Thymus (tissue), 14 donors: ENCODE measurements at places on chromosomes 16 and 17.

GRCh38 chr17:82212331-82213250 lies at the start of gene CCDC57:
Gene CCDC57, minus strand, starts transcription at chr17:82212842. Its CDS starts 10,898 bp downstream, at chr17:82201944.
- peak within 1 kb of the TSS; percentile 63 for H3K4me3 ChIP-seq
- peak; percentile 72 for DNase-seq
- peaks cover 1% of the 10 kb centered on the region for H3K36me3 ChIP-seq
- peaks cover 14% of the 10 kb centered on the region for H3K27me3 ChIP-seq
- peak within 1 kb of the TSS; percentile 25 for H3K27ac ChIP-seq

DNA sequence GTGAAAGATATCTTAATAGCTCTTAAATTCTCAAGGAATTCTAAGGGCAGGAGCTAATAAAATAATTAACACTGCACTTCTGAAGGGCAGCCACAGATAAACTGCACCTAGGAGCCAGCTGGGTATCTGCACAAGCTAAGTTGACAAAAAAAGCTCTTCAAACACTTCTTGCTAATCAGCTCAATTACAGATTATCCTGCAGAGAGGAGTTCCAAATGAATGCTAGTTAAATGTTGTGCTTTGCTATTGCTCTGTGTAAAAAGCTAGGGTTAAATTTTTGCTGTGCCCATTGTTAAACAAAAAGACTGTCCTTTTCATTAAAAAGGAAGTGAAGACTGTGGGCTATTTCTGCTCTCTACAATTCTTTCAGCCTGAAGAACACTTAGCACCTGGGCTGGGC lies 158.5 kb upstream of the SHISA6 start:
- H3K4me3 ChIP-seq = no peak overlapping the region
- no peaks in the 10 kb centered on the region for H3K36me3 ChIP-seq
- no peaks in the 10 kb centered on the region for H3K4me1 ChIP-seq
- no peak overlapping the region for H3K27ac ChIP-seq
- no peaks in the 10 kb centered on the region for H3K27me3 ChIP-seq

- no peaks in the 10 kb centered on the region for H3K4me1 ChIP-seq
- no peak for DNase-seq
- H3K36me3 ChIP-seq = no peaks in the 10 kb centered on the region
- no peaks in the 10 kb centered on the region for H3K27me3 ChIP-seq
- no peak overlapping the region for H3K4me3 ChIP-seq
Measured at GRCh38 chr16:51487880-51488279, 336.8 kb upstream of the SALL1 start.

DNA sequence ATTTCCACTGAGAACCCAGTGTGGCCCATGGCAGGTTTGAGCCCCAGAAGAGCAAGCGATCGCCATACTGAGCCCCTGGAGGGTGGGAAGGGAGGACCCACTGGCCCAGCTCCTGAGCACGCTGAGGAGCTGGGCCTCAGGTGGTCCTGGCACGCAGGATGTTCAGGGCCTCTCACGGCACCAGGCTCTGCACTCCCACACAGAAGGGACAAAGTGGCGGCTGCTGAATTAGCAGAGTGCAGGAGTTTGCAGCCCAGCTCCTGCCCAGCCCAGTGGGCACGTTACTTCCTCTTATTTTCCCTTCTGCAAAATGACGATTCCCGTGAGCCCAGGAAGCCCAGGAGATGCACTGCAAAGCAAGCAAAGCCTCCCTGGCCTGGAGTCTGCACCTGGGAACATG lies 42.3 kb upstream of the MTSS2 start:
- no peak overlapping the region for H3K27ac ChIP-seq
- no peaks in the 10 kb centered on the region for H3K27me3 ChIP-seq
- no peak overlapping the region for H3K4me3 ChIP-seq
- DNase-seq = no peak

DNA sequence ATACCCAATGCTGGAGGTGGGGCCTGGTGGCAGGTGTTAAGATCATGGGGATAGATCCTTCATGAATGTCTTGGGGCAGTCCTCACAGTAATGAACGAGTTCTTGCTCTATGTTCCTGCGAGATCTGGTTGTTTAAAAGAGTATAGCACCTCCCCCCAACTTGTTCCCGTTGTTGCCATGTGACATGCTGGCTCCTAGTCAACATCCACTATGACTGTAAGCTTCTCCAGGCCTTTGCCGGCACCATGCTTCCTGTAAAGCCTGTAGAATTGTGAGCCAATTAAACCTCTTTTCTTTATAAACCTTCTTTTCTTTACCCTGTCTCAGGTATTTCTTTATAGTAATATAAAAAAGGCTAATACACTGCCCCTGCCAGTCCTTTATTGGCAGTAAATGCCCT lies 33.3 kb downstream of the RANBP10 start:
- peaks cover 22% of the 10 kb centered on the region for H3K4me1 ChIP-seq
- no peak for DNase-seq

DNA sequence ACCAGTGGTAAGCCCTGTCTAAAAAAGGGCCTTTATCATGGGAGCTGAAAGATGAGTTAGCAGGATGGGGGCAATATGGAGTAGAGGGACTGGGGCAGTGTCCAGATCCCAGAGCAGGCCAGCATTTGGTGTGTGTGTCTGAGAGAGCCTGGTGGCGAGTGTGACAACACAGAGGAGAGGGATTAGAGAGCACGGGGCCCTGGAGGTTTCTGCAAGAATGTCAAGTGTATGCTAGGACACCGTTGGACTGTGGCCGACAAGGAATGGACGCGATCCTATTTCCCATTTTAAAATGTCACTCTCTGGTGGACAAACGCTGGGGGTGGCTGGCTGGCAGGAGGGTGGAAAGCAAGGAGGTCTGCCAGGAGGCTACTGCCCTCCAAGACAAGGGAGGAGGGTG lies 12.4 kb downstream of the TAC4 start:
- no peak overlapping the region for H3K27ac ChIP-seq
- no peak overlapping the region for H3K4me3 ChIP-seq
- no peak for DNase-seq
- no peaks in the 10 kb centered on the region for H3K27me3 ChIP-seq
- peaks cover 40% of the 10 kb centered on the region for H3K36me3 ChIP-seq
- no peaks in the 10 kb centered on the region for H3K4me1 ChIP-seq

DNA sequence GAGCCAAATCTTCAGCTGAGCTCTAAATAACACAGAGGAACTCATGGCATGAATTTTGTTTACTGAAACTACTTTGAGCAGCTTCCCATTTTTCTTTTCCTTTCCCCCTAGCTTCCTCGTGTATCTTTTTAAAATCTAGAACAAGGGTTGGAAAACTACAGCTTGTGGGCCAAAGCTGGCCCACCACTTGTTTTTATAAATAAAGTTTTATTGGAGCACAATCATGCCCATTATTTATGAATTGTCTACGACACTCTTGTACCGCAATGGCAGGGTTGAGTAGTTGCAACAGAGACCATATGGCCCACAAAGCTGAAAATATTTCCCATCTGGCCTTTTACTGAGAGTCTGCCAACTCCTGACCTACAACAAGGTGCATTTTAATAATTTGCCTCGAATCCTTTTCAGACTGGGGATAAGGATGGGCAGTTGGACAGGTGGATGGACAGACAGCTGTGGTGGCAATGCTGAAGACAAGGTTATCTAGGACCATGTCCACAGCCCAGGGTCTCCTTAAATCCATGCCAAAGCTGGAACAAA lies 87.7 kb downstream of the RMI2 start:
- no peaks in the 10 kb centered on the region for H3K27me3 ChIP-seq
- H3K4me1 ChIP-seq = no peaks in the 10 kb centered on the region
- DNase-seq = no peak
- H3K27ac ChIP-seq = no peak overlapping the region

DNA sequence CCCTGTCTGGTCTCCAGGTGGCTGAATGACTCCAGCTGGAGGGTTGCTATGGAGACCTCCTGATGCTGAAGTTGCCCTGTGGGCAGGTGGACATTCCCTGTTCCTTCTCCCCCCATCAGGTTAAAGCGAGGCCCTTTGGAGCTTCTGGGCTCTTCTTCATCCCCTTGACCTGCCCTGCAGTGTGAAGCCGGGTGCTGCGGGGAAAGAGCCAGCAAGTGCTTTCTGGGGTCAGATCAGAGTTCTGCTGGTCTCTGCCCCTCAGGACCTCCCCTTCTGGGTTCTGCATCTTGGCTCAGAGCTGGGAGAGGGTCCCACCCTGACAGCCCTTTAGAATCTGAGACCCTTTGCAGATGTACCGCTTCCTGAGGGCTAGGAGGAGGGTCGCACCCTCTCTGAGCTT lies 25.1 kb downstream of the NKD1 start:
- H3K27me3 ChIP-seq = no peaks in the 10 kb centered on the region
- no peaks in the 10 kb centered on the region for H3K36me3 ChIP-seq
- no peak for DNase-seq
- no peaks in the 10 kb centered on the region for H3K4me1 ChIP-seq
- no peak overlapping the region for H3K4me3 ChIP-seq
- H3K27ac ChIP-seq = no peak overlapping the region

DNA sequence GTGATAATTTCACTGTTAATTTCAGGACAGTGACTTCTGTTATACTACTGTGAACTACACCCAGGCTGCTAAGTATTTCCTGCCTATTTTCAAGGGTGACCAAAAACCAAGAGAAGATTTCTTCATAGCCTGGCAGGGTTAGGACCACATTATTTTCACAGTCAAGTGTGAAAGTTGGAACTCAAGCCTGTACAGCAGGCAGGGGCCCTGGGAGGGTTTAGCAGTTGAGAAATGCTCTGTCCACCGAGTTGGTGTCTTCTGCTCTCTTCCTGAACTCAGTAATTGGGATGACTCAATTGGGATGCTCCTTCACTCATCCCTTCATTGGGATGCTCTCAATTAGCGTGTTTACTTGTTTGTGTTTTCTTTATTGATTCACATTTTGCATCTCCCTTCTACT lies 347.3 kb upstream of the CDH11 start:
- no peak overlapping the region for H3K27ac ChIP-seq
- H3K4me1 ChIP-seq = no peaks in the 10 kb centered on the region
- no peaks in the 10 kb centered on the region for H3K27me3 ChIP-seq
- no peak overlapping the region for H3K4me3 ChIP-seq
- no peak for DNase-seq

DNA sequence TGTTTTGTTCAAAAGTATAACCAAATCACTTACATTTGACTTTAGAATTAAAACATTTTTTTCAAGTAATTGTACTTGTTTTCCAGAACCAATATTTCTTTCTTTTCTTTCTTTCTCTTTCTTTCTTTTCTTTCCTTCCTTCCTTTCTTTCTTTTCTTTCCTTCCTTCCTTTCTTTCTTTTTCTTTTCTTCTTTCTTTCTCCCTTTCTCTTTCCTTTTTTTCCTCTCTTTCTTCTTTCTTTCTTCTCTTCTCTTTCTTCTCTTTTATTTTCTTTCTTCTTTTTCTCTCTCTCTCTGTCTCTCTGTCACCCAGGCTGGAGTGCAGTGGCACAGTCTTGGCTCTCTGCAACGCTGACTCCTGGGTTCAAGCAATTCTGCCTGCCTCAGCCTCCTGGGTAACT lies 26.4 kb upstream of the PSMC5 start:
- H3K4me3 ChIP-seq = no peak overlapping the region
- peaks cover 91% of the 10 kb centered on the region for H3K36me3 ChIP-seq
- no peaks in the 10 kb centered on the region for H3K27me3 ChIP-seq
- no peak for DNase-seq
- H3K4me1 ChIP-seq = no peaks in the 10 kb centered on the region
- H3K27ac ChIP-seq = no peak overlapping the region

GRCh38 chr17:18015593-18015992 lies 23.4 kb downstream of the ATPAF2 start:
- H3K27ac ChIP-seq = no peak overlapping the region
- H3K4me3 ChIP-seq = no peak overlapping the region
- peaks cover 21% of the 10 kb centered on the region for H3K36me3 ChIP-seq
- no peak for DNase-seq
- no peaks in the 10 kb centered on the region for H3K27me3 ChIP-seq

GRCh38 chr17:44502598-44503146 lies 534 bp downstream of the GPATCH8 start:
- H3K4me3 ChIP-seq = peak overlapping the region; percentile 89
- H3K36me3 ChIP-seq = no peaks in the 10 kb centered on the region
- peaks cover 14% of the 10 kb centered on the region for H3K4me1 ChIP-seq
- H3K27me3 ChIP-seq = peaks cover 2% of the 10 kb centered on the region
